ENCODE measurements at places on chromosomes 2 and 18.
A peak's percentile ranks its signal among the peaks of the same experiment; 100 is the strongest.

DNA sequence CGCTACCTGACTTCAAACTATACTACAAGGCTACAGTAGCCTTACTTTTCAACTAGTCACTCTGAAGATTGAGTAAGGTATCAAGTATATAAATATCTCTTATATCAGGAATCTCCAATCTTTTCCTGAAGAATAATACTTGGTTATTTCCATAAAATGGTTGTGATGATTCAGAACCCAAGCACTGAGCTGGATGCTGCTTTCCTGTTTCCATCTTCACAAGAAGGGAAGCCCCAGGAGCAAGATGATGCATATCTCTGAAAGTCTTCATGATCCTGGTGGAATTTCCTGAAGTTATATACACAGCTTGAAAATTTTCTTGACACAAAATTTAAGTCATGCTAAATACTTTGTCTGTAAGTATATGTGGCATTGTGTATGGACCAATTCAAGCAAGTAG lies 243.9 kb upstream of the TANK start:
- DNase-seq = no peak

DNA sequence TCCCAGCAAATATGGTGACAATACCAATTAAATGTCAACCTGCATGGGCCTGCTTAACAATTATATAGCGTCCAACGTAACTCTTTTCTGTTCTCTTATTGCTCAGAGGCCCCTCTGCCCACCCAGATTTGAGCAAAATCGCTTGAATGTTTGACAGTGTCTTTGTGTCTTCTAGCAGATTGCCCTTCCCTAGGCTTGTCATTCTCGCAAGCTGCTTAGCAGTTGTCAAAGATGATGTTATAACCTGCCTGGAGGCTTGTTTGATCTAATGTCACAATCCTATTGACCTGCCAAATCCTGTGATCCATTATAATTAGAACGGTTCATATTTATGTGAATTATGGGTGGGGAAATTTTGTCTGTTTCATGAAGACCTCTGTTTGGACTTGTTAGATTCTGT lies 108.8 kb downstream of the FARSB start:
- DNase-seq = no peak

DNA sequence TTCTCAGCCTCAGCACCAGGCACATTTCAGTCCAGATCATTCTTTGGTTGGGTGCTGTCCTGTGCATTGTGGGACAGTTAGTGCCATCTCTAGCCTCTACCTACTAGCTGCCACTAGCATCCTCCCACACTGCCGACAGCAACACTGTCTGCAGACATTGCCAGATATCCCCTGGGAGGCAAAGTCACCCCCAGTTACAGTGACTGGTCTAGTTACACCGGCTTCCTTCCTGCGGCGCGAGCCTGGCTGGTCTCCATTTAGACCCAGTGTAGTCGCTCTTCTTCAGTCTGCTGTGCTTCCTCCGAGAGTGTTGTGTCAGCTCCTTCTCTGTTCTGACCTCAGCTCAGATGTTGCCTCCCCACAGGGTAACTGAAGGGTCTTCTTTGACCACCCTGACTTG lies 283.1 kb downstream of the PHLPP1 start:
- DNase-seq = no peak

DNA sequence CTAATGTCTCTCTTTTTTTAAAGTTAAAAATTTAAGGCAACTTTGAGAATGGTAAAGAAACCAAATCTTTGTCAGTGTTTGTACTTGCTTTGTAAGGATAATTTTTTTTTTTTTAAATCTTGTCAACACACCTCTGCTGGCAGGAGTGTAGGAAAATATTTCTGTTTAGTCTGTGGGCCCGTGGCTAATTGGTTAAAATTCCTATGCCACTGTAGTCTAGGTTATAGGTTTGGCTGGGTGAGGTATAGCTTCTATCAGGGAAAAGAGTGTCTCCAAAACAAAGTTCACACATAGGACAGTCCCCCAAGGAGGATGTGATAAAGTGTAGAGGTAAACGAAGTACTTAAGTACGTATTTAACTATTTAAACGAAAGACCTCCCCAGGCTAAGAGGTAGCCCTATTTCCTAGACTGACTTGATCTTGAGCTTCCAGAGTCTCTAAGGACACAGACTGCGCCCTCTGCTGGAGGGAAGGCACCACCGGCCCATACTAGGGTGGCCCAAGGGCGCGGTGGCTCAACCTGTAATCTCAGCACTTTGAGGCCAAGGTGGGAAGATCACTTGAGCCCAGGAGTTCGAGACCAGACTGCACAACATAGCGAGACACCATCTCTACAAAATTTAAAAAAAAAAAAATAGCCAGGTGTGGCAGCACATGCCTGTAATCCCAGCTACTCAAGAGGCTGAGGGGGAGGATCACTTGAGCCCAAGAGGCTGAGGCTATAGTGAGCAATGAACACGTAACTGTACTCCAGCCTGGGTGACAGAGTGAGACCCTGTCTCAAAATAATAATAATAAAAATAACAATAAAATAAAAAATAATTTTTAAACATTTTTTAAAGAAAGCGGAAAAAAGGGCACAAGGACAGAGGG lies 8.9 kb downstream of the TEX44 start:
- DNase-seq = peak; percentile 40

- no peak for DNase-seq
These were observed 482.5 kb downstream of the NUP35 start for GRCh38 chr2:183606718-183607085.

GRCh38 chr2:101295895-101296294 lies 12.6 kb downstream of the RNF149 start:
- DNase-seq = no peak

- no peak for DNase-seq
These were observed 38.4 kb downstream of the CYP26B1 start for GRCh38 chr2:72109291-72109690.

- no peak for DNase-seq
These were observed 60.4 kb upstream of the IL1R2 start for GRCh38 chr2:101931402-101931801.

- DNase-seq = no peak
These were observed 268.7 kb upstream of the SETBP1 start for GRCh38 chr18:44411976-44412375.
